ENCODE measurements at places on chromosomes 7 and 10.

GRCh38 chr10:20596911-20597310 lies 300.2 kb downstream of the NEBL start:
- peaks cover 9% of the 10 kb centered on the region for H3K4me1 ChIP-seq
- H3K36me3 ChIP-seq: no peaks in the 10 kb centered on the region
- H3K27me3 ChIP-seq: no peaks in the 10 kb centered on the region
- H3K4me3 ChIP-seq: no peak overlapping the region

DNA sequence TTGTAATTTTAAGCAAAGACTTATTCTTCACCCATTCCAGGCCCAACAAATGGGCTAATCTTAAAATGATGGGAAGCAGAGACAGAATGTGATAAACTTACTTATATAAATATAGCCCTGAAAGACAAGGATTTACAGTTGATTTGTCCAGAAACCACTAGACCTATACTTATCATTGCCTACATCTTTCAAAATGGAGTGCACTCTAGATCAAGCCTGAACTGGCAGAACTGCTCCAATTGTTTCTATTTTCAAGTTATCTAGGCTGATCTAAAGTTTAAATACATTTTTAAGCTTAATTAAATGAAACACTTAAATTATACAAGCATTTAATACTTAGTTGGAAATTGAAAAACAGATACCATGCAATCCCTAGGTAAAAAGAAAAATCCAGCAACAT lies 24.9 kb upstream of the PALS2 start:
- no peaks in the 10 kb centered on the region for H3K27me3 ChIP-seq
- no peak overlapping the region for H3K4me3 ChIP-seq
- H3K27ac ChIP-seq: no peak overlapping the region
- DNase-seq: no peak

GRCh38 chr7:82534684-82535083 lies 91.1 kb upstream of the CACNA2D1 start:
- no peaks in the 10 kb centered on the region for H3K4me1 ChIP-seq
- no peaks in the 10 kb centered on the region for H3K27me3 ChIP-seq
- no peak overlapping the region for H3K27ac ChIP-seq

- H3K4me3 ChIP-seq: no peak overlapping the region
- no peak overlapping the region for H3K27ac ChIP-seq
- H3K4me1 ChIP-seq: no peaks in the 10 kb centered on the region
- H3K36me3 ChIP-seq: no peaks in the 10 kb centered on the region
- DNase-seq: no peak
These were observed 25.4 kb upstream of the LRGUK start for GRCh38 chr7:134101716-134102115.

DNA sequence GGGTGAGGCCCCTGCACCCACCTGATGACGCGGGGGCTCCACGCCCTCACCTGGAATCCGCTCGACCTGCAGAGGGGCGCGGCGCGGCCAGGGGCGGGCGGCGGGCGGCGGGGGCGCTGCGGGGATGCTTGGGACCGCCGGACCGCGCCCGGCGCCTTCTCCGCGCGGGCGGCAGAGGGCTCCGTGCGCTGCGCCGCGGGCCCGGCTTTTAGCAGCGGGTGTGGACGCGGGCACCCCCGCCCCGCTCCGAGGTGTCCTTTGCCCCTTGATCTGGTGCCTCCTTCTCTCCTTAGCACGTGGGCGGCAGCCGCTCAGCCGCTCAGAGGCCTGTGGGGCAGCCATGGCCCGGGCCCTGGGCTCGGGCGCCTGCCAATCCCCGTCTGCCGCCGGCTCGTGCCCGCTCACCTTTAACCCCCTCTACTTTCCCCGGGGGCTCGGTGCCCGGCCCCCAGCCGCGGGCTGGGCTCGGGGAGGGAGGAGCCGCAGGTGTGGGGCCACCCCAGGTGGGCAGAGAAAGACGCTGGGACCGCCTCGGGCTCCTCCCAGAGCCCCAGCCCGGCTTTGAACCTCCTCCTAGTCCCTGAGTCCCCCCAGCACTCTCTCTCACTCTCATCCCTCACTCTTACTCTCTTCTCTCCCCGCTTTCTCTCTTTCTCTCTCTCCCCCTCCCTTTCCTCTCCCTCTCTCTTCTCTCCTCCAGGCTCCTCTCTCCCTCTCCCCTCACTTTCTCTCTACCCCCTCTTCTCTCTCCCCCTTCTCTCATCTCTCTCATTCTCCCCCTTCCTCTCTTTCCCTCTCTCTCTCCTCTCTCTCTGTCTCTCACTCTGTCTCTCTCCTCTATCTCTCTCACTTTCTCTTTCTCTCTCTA lies 19.7 kb upstream of the VPS37D start:
- no peaks in the 10 kb centered on the region for H3K36me3 ChIP-seq
- no peak overlapping the region for H3K27ac ChIP-seq
- peak overlapping the region; percentile 50 for H3K4me3 ChIP-seq
- H3K27me3 ChIP-seq: peaks cover 87% of the 10 kb centered on the region

- H3K36me3 ChIP-seq: no peaks in the 10 kb centered on the region
- no peak overlapping the region for H3K27ac ChIP-seq
- DNase-seq: no peak
- no peaks in the 10 kb centered on the region for H3K4me1 ChIP-seq
- no peaks in the 10 kb centered on the region for H3K27me3 ChIP-seq
These were observed 98.7 kb downstream of the SVOPL start for GRCh38 chr7:138602451-138602850.

DNA sequence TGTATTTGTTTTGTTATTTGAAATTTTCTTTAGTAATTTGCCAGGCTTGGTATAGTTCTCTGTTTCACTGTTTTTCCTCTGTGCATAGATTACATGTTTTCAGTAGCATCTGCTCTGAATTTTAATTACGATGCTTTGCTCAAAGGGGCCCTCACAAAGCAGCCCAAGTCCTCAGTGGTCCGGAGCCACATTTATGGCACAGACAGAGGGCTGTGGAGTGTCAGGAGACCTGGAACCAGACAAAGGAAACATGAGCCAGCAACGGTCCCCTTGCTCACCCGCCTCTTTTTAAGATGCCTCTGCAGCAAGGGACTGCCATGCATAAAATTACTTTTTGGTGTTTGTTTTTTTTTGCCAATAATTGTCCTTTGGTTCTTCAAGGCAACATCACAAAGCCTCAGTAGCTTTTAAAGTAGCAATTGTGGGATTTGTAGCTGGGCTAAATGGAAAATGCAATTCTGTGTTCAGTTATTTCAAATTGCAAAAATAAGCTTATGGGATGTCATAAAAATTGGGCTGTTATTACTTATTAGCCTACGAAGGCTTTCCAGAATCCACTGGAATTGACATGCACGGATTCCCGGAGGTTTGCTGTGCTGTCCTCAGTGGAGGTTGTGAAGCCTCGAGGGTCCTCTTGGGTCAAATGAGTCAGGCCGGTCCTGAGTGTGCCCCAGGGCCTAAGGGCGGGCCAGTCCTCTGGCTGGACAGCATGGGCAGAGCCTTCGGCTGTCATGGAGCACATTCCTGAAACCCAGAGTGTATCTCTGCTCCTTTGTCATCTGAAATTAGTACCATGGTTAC lies 422.8 kb downstream of the GLRX3 start:
- H3K4me1 ChIP-seq: no peaks in the 10 kb centered on the region
- no peak overlapping the region for H3K27ac ChIP-seq
- no peaks in the 10 kb centered on the region for H3K36me3 ChIP-seq
